ENCODE measurements at places on chromosomes 4 and X. TPM values are rescaled to one million over a fixed set of nuclear protein-coding genes. Genes with fewer than 3 reads are reported as not detected.

GAGE2A gene
- total RNA-seq: not detected

RCHY1 gene
- total RNA-seq: 14.4 TPM

CLDN2 gene
- 7.9 TPM for total RNA-seq

TCP11X2 gene
- total RNA-seq: not detected

ZFX gene
- total RNA-seq: 8.7 TPM

FAM236A gene
- total RNA-seq: not detected

DRD5 gene
- not detected for total RNA-seq

HELQ gene
- 4.5 TPM for total RNA-seq

Data from A549 treated with ZK216348 at 1 μM for 4 hours (cell line).